ENCODE measurements at places on chromosomes 4 and X. TPM values are rescaled to one million over a fixed set of nuclear protein-coding genes. Genes with fewer than 3 reads are reported as not detected.

CXorf38 gene
- 10.2 TPM for polyA plus RNA-seq

GPM6B gene
- polyA plus RNA-seq: 10.7 TPM

IGFBP7 gene
- 557 TPM for polyA plus RNA-seq

MTMR8 gene
- 2.4 TPM for polyA plus RNA-seq

EMCN gene
- polyA plus RNA-seq: 189 TPM

H2BW2 gene
- polyA plus RNA-seq: 0.66 TPM

PUDP gene
- 22.5 TPM for polyA plus RNA-seq

PPP2R2C gene
- 0.98 TPM for polyA plus RNA-seq

- no peak for DNase-seq
Measured at GRCh38 chrX:147072747-147073146, 258.2 kb upstream of the CXorf51A start.

DNA sequence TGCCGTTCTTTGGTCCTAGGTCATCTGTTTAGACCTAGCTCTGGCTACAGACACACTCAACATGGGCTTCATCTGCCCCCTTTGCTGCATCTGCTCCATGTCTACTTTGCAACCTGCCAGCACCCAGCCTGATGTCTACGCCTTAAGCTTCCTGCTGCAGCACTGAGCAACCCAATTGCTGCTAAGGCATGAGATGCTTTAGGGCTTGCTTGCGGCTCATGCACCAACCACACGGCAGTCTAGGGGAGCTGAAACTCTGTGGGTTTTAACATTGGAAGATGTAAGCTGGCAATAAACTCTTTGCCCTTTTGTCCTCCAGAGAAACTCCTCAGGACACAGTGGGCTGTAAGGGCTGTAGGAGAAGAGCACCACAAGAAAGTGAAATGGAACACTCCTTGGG is 11.7 kb upstream of the CLNK start:
- DNase-seq: no peak

GRCh38 chr4:139331185-139331584 is 28.9 kb upstream of the NDUFC1 start:
- DNase-seq: no peak

DNA sequence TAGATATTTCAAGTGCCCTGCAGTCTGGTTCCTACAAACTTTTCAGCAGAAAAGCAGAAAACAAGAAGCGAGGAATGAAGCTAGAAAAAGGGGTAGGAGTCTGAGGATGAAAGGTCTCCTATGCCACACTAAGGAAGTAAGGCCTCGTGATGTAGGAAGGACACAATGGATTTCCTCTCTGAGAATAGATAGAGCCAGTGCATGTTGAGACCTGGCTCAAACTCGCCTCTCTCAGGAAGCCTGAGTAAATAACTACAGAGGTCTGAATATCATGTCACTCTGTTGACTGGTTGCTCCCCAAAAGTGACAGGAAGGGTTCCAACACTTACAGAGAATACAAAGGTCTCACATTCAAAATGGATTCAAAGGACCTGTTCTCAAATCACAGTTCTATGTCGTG is 93.3 kb downstream of the GRIA3 start:
- no peak for DNase-seq

- no peak for DNase-seq
Measured at GRCh38 chr4:110034026-110034393, 121.3 kb downstream of the EGF start.

DNA sequence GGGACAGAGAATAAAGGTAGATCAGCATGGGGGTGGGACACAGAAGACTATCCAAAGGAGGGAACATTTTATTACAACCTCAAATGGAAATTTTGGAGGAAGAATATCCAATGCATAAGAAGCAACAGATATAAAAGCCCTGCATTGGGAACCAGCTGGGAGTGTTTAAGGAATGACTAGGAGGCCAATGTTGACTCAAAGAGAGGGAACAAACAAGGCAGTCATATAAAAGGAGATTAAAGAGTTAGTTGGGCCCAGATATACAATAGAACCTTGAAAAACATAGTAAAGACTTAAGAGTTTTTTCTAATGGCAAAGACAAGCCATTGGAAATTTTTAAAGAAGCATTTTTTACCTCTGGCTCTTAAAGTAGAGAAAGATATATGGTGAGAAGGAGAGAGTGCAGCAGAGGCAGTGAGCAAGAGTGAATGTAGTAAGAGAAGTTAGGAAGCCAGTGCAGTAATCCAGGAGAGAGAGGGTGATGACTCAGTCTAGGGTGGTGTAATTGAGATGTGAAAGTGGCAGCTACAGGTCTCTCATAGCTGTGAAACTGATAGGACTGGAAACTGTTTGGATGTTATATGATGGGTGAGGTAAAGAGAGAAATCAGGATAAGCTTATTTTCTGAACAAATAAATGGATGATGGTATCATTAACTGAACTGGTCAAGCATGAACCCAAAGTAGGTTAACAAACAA is 182.2 kb upstream of the ATOH1 start:
- no peak for DNase-seq

- no peak for DNase-seq
Measured at GRCh38 chrX:152735860-152736511, 2.4 kb downstream of the MAGEA12 start.

- DNase-seq: no peak
Measured at GRCh38 chr4:56220261-56220660, 167.0 kb downstream of the AASDH start.

DNA sequence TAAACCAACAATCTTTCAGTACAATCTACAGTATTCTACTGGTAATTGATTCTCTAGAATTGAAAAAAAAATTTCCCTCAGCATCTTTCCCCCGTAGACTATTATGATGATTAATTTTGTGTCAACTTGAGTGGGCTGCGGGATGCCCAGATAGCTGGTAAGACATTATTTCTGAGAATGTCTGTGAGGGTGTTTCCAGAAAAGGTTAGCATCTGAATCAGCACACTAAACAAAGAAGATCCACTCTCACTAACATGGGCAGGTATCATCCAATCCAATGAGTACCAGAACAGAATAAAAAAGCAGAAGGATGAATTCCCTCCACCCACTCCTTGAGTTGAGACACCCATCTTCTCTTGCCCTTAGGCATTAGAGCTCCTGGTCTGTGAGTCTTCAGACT is 186.1 kb upstream of the MAB21L2 start:
- DNase-seq: no peak

DNA sequence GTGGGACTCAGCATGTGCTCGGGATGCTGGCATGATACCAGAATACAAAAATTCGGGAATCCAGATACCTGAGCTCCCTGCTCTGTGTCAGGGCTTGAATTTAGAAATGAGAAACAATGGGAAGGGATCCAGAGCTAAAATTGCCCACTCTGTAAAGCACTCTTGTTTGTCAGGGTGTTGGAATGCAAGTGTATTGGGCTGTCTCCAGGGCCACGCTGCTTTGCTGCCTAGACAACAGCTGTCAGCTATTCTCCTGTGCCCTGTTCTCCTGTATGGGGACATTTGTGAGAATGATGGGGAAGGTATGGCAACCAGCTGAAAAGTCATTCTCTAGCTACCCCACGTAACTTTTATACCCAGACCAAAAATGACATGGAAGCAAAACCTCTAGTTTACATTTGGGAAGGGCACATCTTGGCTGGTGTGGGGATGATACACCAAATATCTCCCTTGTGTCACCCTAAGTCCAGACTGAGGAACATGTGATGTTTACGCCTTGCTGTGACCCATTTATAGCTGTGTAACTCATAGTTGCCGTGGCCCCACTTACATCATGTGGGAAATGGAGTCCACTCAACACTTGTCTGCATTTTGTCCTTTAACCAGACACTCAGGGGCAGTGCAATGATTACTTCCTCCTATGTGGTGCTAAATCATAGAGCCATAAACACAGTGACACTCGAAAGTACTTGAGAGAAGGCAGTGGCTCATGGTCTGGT is 46.6 kb downstream of the SMPX start:
- DNase-seq: no peak

GRCh38 chr4:19883841-19884240 is 367.9 kb upstream of the SLIT2 start:
- no peak for DNase-seq

DNA sequence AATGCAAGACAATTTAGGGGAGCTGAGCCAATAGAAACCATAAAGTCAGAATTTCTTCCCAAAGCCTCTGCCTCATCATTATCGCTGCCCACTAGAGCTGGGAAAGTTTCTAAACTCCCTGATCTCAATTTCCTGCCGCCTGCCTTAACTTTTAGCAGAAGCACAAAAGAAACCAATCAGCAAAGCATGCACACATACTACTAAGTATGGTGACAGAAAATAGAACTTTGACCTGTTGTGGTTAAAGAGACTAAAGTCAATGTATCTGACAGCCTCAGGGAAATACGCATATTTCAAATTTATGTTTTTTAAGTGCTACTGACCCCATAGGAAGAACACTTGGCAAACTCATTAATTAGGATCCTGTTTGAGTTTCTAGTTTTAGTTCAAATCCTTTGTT is 10.1 kb downstream of the STK26 start:
- DNase-seq: no peak

DNA sequence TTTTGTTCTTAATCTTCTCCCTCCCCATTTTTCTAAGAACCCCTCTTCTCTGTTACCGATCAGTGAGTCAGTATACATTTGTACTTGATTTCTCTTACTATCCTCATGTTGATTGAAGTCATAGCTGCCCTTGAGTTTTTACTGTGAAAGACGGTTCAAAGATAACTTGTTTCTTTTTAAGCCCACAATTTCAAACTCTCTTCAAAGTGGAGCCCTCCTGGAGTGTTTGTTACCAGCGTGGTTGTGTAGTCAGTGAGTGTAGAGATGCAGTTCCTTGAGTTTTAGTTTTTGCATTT is 7.9 kb downstream of the PPP1R3F start:
- no peak for DNase-seq

DNA sequence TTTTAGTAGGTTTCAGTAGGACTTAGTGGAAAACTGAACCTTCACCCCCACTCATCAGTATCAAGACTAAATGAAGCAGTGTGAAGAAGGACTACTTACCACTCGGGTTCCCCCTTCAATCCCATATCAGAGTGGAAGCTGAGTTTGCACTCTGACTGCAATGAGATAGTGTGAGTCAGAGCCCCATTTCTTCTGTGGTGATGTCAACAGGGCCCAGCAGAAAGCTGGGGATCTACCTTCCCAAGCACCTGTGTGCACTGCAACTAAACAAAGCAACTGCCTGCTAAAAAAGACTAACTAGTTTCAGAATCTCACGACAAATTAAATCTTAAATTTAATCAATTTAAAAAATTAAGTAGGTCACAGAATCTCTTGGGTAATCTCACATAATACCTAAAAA is 1837.0 kb upstream of the PCDH7 start:
- DNase-seq: no peak

- no peak for DNase-seq
Measured at GRCh38 chr4:40842725-40843423, 93.1 kb downstream of the NSUN7 start.

GRCh38 chr4:83075311-83076095 is 39.0 kb downstream of the PLAC8 start:
- DNase-seq: no peak

GRCh38 chr4:150682126-150682525 is 100.2 kb downstream of the MAB21L2 start:
- DNase-seq: no peak

GRCh38 chr4:147799986-147800555 is 68.2 kb downstream of the ARHGAP10 start:
- DNase-seq: no peak

GRCh38 chrX:21905313-21905712 is 35.2 kb upstream of the SMS start:
- no peak for DNase-seq

DNA sequence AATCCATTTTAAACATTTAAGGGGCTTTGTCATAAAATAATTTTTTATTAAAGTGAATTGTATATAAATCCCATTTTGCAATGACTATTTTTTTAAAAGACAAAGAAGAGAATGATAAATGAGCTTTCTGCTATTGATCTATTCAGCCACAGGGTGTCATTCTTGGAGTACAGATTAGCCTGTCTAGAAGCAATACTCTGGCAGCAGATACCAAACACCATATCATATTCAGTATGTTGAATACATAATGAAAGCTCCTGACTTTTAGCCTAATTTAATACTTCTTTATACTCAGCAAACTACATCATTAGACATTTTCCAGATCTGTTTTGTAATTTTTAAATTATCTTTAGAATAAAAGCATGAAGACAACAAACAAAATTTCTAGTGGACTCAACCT is 496.3 kb downstream of the PDGFC start:
- peak; percentile 8 for DNase-seq

- no peak for DNase-seq
Measured at GRCh38 chr4:70749313-70749712, 27.5 kb downstream of the RUFY3 start.

All from left renal pelvis (tissue), 4 donors.